ENCODE measurements at places on chromosomes 16 and 17.
A peak's percentile ranks its signal among the peaks of the same experiment; 100 is the strongest.

DNA sequence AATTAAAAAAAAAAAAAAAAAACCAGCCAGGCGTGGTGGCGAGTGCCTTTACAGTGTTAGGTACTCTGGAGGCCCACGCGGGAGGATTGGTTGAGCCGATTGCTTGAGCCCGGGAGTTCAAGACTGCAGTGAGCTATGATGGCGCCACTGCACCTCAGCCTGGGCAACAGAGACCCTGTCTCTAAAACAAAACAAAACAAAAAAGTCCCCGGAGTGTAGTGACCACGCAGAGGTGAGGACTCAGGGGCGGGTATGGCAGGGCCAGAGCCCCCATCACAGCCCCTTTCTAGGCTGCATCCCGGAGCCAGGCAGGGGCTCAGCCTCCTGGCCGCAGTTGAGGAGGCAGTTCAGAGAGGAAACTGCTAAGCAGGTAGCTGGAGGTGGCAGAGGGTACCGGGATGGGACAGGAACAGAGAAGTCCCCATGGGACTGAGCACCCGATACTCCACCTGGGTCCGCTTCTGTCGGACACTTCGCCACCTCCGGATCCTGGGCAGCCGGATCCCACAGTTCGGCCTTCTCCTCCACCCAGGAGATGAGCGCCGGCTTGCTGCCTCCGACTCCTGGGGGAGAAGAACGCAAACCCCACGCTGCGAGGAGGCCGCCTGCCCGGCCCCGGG, 800 bp downstream of the ZNF747 start:
- H3K36me3 ChIP-seq, result peaks cover 8% of the 10 kb centered on the region
- no peak for DNase-seq
- peaks cover 22% of the 10 kb centered on the region for H3K4me1 ChIP-seq
- peak overlapping the region; percentile 70 for H3K4me3 ChIP-seq

DNA sequence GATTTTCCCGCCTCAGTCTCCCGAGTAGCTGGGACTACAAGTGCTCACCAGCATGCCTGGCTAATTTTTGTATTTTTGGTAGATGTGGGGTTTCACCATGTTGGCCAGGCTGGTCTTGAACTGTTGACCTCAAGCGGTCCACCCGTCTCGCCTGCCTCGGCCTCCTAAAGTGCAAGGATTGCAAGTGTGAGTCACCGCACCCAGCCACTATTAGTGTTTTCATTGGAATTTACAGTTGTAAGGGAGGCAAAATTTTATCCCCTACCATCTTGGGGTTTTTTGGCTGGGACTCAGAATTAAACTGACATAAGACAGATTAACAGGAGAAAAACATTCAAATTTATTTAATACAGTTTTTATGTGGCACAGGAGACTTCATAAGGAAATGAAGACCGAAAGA, 12.3 kb upstream of the MYCBPAP start:
- DNase-seq, result no peak
- H3K4me1 ChIP-seq, result no peaks in the 10 kb centered on the region
- no peaks in the 10 kb centered on the region for H3K36me3 ChIP-seq
- H3K4me3 ChIP-seq, result no peak overlapping the region

DNA sequence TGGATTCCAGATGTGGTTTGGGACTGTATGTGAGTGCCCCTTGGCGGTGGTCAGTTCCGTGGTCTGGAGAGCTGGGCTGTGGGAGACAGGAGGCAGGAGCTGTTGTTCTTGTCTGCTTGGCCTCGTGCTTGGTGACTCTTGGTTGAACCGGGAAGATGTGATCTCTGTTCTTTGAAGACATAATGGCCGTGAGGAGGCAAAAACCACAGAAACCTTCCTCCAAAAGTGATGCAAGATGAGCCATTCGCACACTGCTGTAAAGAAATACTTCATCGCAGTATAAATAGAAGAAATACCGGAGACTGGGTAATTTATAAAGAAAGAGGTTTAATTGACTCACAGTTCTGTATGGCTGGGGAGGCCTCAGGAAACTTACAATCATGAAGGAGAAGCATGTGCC, 128.8 kb downstream of the RAP1GAP2 start:
- peaks cover 18% of the 10 kb centered on the region for H3K36me3 ChIP-seq
- no peaks in the 10 kb centered on the region for H3K27me3 ChIP-seq
- DNase-seq, result no peak
- no peaks in the 10 kb centered on the region for H3K4me1 ChIP-seq
- H3K4me3 ChIP-seq, result no peak overlapping the region
- no peak overlapping the region for H3K27ac ChIP-seq

GRCh38 chr17:31491376-31492131, 100.1 kb downstream of the RAB11FIP4 start:
- DNase-seq, result no peak
- H3K27ac ChIP-seq, result peak overlapping the region; percentile 85
- H3K36me3 ChIP-seq, result no peaks in the 10 kb centered on the region

GRCh38 chr17:18037486-18037885, 1.5 kb downstream of the ATPAF2 start:
- no peak for DNase-seq
- no peaks in the 10 kb centered on the region for H3K27me3 ChIP-seq
- H3K27ac ChIP-seq, result no peak overlapping the region
- H3K36me3 ChIP-seq, result no peaks in the 10 kb centered on the region

GRCh38 chr17:72692676-72693075, 399.8 kb downstream of the SLC39A11 start:
- H3K27ac ChIP-seq, result no peak overlapping the region
- H3K36me3 ChIP-seq, result no peaks in the 10 kb centered on the region
- no peaks in the 10 kb centered on the region for H3K27me3 ChIP-seq
- H3K4me3 ChIP-seq, result no peak overlapping the region
- no peak for DNase-seq

DNA sequence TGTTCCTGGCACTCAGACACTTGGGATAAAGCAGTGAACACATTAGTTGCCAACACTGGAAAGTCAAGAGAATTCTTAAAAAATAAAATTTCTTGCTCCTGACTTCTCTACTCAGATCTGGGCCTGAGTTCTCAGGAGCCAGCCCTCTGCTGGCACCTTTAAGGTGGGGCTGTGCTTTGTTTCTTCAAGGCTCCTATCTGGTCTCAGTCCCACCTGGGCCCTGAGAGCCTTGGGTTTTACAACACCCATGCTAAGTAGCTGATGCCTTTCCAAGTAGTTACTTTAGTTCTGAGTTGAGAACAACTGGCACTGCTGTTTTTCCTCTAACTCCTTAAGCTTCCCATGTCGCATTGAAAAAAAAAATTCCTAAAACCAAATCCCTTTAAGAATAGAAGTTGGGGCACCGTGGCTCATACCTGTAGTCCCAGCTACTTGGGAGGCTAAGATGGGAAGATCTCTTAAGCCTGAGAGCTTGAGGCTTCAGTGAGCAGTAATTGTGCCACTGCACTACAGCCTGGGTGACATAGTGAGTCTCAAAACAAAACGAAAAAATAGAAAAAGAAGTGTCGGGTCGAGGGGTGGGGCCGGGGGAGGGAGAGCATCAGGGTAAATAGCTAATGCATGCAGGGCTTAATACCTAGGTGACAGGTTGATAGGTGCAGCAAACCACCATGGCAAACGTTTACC, 16.6 kb downstream of the CHAD start:
- no peaks in the 10 kb centered on the region for H3K4me1 ChIP-seq
- no peak overlapping the region for H3K27ac ChIP-seq
- DNase-seq, result no peak

DNA sequence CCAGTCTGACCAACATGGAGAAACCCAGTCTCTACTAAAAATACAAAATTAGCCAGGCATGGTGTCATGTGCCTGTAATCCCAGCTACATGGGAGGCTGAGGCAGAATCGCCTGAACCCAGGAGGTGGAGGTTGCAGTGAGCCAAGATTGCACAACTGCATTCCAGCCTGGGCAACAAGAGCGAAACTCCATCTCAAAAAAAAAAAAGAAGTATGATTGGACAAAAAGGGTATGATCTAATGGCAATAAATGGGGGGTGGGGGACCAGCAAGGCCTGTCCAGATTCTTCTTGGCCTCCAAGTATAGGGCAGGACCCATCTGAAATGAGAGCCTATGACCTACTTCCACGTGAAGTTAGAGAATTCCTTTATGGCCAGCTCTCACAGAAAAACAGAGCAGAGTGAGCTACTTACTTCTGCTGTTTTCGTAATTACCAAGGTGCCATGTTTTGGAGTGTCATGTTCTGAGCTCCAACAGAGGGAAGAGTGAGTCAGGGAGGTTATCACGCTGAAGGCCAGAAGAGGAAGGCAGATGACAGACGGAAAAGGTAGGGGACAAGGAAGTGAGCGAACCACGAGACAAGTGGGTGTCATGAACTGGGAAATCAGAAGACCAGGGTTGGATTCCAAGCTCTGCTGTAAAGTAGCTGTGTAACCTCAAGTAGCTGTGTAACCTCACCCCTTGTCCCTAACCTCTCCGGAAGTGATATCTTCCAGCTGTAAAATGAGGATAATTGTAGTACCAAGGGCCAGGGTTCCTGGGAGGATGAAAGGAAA, 3.6 kb upstream of the ZMYND15 start:
- no peak for DNase-seq
- no peak overlapping the region for H3K27ac ChIP-seq
- peaks cover 9% of the 10 kb centered on the region for H3K4me1 ChIP-seq
- H3K36me3 ChIP-seq, result no peaks in the 10 kb centered on the region

- H3K4me3 ChIP-seq, result no peak overlapping the region
- no peaks in the 10 kb centered on the region for H3K36me3 ChIP-seq
- H3K27ac ChIP-seq, result no peak overlapping the region
- H3K27me3 ChIP-seq, result no peaks in the 10 kb centered on the region
Measured at GRCh38 chr17:35559495-35560210, 966 bp downstream of the SLFN14 start.

DNA sequence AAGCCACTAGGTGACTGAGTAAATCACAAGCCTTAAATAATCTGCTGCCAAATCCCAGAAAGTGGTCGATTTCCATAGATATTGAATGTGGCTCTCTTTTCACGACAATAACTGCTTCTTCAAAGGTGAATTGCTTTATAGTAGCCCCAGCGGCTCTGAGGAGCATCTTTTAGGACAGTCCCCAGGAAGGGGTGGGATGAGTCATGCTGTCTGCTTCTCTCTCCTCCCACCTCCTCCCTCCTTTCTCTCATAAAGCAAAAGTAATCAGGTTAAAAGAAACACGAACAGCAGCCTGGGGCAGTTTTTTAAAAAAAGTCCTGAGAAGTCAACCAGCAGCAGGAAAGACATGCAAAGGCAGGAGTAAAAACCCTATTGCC, 1.8 kb downstream of the KIAA0513 start:
- no peaks in the 10 kb centered on the region for H3K27me3 ChIP-seq
- peaks cover 7% of the 10 kb centered on the region for H3K36me3 ChIP-seq
- H3K27ac ChIP-seq, result peak overlapping the region; percentile 76
- peak overlapping the region; percentile 64 for H3K4me3 ChIP-seq
- peaks cover 20% of the 10 kb centered on the region for H3K4me1 ChIP-seq

DNA sequence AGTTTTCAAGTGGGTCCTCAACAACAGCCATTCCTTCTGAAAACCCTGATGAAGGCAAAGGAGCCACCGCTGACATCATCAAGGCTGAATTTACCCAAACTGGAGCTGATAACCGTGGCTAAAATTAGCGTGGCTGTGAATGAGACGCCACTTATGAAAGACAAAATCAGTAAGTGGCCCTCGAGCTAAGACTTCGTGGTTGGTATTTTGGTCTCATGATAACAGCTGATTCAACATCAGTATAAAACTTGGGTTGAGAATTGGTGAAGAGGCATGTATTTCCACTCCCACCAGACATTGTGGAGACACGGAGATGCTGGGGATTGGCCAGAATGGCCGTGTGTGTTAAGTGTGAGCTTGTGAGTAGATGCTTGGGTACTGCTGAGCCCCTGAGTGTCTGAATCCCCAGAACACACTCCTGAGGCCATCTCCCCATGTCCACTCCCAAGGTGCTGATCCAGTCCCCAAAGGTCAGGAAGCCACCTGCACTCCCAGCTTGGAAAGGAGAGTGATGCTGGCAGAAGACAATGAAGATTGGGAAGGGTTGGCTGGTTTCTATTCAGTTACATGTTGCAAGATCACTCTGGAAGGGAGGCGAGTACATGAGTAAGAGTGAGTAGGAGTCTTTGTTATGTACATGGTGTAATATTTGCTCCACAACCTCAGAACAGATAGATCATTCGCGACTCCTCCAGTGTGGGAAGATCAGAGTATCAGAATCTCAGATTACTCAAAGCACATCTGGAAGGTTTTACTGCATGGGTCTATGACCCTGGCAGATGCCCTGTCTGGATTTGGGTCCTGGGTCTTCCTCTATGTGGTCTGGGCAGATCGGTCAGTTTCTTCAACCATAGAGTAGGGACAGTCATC, 207.7 kb downstream of the HS3ST3A1 start:
- DNase-seq, result no peak
- H3K4me1 ChIP-seq, result no peaks in the 10 kb centered on the region
- H3K27ac ChIP-seq, result no peak overlapping the region
- H3K4me3 ChIP-seq, result no peak overlapping the region

DNA sequence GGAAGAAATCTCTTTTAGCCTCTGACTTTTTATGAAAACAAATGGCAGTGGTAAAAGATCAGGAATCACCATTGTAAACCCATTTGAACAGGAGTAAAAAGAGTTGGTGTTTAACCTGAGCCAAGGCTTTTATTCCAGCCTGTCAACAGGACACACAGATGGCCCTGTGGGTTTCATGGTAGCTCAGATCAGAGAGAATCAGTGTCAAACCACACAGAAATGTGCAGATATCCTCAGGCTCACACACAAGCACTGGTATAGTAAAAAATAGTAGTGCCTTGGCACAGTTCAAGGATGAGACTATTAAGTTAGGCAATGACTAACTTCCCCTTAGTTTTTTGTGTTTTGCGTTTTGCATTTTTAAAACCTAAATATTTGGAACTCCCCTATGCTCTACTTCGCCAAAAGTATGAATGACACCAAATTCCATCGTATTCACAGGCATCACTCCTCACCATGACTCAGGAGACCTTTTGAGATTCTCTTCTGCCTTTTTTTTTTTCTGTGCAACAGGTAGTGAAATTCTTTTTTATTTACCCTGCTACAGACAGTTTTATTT, 1200.0 kb downstream of the CDH11 start:
- H3K36me3 ChIP-seq, result no peaks in the 10 kb centered on the region
- no peaks in the 10 kb centered on the region for H3K27me3 ChIP-seq
- no peak overlapping the region for H3K27ac ChIP-seq
- H3K4me1 ChIP-seq, result no peaks in the 10 kb centered on the region
